ENCODE measurements at places on chromosomes 7 and 10.
A peak's percentile ranks its signal among the peaks of the same experiment; 100 is the strongest.

GRCh38 chr7:29565634-29565981 lies 2.0 kb downstream of the PRR15 start:
- DNase-seq: no peak

DNA sequence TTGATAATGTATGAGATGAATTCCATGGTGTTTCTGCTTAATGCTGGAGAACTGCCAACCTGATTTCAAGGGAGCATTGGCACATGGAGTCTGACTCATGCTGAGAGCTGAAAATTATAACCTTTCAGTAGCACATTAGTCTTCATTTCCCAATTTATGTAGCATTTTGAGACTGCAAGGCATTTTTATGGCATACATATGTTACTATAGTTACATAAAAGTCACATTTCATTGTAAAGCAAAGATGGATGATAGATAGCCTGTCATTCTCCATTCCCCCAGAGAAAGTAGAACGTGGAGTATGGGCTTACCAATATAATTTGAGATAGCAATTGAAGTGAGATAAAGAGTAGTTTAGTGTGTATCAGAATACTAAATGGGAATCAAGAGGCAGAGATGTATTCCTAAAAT lies 103.1 kb downstream of the SLC16A9 start:
- DNase-seq: peak; percentile 34

GRCh38 chr7:87032604-87033339 lies 26.7 kb downstream of the ELAPOR2 start:
- DNase-seq: no peak

DNA sequence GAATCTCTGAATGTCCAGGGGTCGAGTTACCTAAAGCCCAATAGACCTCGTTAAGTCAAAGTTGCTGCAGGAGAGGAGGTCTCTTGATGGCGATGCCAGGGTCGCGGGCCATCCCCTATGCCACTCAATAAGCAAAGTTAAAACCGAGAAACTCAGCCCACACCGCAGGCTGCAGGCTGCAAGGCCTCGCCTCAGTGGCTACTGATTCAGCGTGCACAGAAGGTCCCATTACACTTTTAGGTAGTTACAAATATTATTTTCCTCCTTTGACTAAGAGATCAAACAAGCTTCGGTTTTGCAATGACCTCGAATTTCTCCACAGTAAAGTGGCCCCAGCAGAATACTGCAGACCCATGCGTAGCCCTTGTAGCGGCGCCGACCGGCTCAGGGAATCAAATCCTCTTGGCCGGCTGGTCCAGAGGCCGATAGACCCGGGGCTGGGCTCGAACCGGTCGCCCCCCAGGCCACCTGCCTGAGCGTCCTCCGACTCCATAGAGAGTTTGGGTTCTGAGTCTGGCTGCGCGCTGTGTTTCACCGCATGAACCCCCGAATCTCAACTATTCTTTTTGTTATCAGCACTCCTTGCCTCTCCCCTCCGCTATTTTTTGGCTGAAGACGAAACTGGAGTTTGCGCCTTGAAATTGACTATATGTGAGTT lies 2.3 kb downstream of the C1QL3 start:
- DNase-seq: no peak

DNA sequence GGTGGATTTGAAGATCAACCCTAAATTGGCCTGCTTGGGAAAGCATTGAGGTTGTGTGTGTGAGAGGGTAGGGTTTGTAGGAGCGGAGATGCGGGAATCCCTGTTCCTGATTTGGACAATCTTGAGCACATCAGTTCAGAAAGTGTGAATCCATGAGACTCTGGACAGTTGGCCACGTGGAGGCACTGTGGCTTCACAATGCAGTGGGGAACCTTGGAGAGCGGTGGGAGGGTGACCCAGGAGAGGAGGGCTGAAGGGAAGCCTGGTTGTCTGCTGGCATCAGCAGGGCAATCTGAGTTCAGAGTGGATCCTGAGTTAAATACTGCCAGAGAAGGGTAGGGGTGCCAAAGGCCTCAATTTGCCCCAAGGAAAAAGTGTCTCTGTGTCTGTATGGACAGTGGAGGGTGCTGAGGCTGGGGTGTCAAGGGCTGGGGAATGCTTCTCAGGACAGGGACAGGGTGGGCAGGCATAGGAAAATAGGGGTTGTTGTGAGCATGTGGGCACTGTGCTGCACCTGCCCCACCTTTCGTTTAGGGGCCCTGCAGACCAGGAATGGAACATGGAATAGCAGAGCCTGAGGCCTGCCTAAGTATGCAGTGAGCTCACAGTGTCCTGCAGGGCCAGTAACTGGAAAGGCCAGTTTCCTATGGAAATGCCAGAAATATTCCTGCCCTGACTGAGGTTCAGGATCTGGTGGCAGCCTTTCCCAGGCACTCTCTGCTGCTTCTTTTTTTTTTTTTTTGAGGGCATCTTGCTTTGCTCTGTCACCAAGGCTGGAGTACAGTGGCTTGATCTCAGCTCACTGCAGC lies 162.9 kb upstream of the PRSS58 start:
- no peak for DNase-seq

GRCh38 chr7:110595694-110596093 lies 495.2 kb upstream of the LRRN3 start:
- no peak for DNase-seq

DNA sequence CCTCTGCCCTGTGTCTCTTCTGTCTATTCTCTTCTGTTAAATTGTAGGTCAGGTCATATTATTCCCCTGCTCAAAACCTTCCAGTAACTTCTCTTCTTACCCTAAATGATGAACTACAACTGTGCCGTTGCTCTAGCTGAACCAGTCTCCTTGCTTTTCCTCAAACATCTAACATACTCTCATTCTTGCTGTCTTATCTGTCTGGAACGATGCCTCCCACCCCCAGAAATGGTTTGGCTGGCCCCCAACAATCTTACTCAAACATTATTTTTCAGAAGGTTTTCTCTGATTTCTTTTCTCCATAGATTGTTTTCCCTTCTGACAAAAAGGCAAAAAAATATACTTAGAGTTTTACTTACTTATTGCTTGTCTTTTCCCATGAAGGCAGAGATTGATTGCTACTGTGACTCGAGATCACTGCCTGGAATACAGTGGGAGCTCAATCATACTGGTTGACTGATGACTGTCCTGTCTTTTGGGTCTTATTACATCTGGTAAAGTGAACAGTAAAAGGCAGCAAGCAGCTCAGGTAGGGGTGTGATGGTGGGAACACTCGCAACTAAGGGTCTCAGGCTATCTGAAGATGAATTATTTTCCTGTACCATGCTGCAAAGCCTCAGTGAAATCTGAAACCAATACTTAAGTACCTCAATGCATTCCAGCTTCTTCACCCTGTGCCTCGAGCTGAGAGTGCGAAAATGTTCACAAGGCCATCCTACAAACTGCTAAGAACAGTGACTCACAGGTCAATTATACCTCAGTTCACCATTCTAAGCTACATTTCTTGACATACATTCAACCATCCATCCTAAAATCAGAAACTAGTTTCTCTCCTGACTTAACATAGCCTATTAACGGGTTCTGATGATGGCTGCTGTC lies 67.6 kb downstream of the DNMBP start:
- no peak for DNase-seq

GRCh38 chr7:124723012-124723411 lies 42.6 kb downstream of the GPR37 start:
- no peak for DNase-seq

DNA sequence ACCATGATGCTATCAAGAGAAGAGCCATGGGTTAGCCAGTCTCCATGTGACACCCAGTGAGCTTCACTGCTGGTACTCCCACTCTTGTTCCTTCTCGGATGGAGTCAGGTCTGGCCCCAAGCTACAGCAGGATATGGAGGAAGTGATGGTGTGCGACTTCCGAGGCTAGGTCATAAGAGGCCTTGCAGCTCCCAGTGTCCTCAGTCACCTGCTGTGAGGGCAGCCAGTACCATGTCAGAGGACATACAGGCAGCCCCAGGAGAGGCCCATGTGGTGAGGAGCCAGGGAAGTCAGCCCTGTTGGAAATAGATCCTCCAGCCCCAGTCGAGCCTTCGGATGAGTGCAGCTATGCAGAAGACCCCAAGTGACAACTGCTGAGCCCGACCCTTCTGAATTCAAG lies 237.0 kb downstream of the EBF3 start:
- no peak for DNase-seq

GRCh38 chr10:58996063-58996462 lies 180.4 kb upstream of the PHYHIPL start:
- no peak for DNase-seq

- DNase-seq: no peak
Observed at GRCh38 chr7:94239661-94240234, 154.9 kb upstream of the COL1A2 start.

- no peak for DNase-seq
Observed at GRCh38 chr7:39527296-39527695, 38.9 kb upstream of the YAE1 start.

DNA sequence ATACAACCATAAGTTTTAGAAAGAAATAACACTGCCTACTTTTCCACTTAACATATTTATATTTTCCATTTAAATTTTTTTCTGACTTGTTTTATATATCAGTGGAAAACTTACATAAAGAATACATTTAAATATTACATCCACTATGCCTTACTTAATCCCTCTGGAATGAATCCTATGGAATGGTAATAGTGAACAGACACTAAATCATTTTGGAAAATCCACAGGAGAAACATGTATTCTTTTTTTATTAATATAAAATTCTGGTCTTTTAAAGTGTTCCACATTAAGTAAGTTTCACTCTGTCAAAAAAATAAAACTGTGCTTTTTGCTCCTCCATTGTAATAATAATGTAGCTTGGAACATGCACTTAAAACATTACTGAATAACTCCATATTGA lies 236.8 kb upstream of the LRRN3 start:
- no peak for DNase-seq

DNA sequence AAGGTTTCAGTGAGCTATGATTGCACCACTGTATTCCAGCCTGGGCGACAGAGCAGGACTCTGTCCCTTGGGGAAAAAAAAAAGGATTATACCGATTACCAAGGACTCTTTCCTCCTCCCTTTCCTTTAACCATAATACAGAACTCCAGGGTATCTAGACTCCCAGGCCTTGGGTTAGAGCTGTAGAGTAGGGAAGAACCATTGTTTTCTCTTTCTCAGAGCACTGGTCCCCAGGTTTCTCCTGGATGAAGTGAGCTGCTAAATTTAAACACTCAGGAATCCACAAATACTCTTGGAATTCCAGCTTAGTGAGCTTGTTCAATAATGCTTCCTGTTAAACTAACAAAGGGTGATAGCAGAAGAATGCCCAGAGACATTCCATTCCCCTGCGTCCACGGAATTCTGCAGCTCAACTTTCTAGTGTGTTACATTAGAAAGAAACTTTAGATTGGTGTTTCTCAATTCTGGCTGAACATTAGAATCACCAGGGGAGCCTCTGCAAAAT lies 14.6 kb upstream of the RPEL1 start:
- DNase-seq: no peak

DNA sequence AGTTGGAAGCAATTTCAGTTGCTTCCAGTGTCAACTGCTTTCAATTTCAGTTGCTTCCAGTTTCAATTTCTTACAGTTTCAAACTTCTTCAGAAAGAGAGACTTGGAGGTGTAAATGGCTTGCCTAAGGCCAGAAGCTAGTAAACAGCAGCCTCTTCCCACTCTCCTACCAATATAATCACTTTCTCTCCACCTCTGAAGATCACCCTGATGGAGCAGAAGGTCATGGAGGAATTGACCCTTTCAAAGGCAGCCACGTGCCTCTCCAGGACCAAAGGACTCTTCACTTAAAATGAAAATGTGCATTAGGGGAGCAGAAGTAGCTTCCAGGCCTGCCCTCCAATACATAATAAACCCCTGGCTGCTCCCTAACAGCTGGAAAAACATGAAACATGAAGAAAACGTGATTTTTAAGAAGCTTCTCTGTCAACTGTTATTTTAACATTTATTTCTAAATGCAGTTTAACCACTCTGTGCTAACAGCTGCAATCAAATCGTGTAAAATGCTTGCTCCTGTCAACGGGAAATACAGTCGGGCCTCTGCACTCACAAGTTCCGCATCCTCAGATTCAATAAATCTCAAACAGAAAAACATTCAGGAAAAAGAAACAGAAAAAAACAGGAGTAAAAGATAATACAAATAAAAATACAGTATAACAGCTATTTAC lies 1020.6 kb downstream of the XPNPEP1 start:
- DNase-seq: no peak

GRCh38 chr10:107616463-107617410 lies 452.2 kb upstream of the SORCS1 start:
- peak; percentile 83 for DNase-seq

GRCh38 chr7:92729172-92729571 lies 107.2 kb downstream of the CDK6 start:
- no peak for DNase-seq

DNA sequence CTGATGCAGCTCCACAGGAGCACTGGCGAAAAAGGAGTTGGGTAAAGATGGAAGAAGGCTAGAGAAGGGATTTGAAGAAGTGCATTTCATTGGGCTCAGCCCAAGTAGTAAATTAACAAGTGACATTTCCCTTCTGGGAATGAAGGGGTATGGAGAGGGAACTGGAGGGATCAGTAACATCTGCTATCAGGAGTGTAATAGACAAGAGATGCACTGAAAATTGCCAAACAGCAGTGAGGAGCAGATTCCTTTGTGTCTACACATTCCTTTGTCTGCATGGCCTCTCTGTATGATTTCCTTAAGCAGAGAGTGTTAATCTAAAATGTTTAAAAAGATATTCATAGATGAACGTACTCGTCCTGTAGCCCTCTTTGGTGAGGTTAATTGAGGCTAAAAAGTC lies 148.2 kb upstream of the FERD3L start:
- no peak for DNase-seq

GRCh38 chr7:140506788-140507464 lies 27.6 kb upstream of the MKRN1 start:
- DNase-seq: no peak

GRCh38 chr7:81616951-81617350 lies 152.9 kb downstream of the HGF start:
- no peak for DNase-seq

DNA sequence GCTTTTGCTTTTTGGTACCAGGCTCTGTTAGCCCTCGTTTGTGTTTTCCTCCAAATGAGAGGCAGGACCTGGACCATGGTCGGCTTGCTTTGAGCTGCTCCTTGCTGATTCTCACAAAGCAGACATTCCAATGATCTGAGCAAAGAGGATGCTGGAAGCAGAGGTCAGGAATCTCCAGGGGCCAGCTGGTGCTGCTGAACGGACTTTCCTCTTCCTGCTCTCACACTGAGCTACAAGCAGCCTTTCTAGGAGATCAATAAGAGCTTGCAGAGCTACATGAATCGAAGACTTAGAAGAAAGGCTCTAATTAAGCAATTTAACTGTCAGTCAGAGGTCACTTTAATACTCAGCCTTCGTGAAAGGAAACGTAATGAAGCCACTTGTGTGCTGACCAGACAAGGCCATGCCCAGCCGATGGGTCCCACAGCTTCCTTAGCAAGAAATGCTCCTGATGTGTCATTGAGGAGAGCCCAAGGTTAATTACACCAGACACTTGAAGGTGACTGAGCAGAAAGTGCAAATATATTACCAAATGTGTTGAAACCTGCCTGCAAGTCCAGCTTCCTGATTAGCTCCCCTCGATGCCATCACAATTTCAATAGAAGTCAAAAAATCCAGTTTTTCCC lies 151.3 kb upstream of the RSU1 start:
- peak; percentile 16 for DNase-seq

- no peak for DNase-seq
Observed at GRCh38 chr7:22627136-22627535, 99.9 kb upstream of the IL6 start.
